ENCODE measurements at places on chromosomes 6 and 20.

DNA sequence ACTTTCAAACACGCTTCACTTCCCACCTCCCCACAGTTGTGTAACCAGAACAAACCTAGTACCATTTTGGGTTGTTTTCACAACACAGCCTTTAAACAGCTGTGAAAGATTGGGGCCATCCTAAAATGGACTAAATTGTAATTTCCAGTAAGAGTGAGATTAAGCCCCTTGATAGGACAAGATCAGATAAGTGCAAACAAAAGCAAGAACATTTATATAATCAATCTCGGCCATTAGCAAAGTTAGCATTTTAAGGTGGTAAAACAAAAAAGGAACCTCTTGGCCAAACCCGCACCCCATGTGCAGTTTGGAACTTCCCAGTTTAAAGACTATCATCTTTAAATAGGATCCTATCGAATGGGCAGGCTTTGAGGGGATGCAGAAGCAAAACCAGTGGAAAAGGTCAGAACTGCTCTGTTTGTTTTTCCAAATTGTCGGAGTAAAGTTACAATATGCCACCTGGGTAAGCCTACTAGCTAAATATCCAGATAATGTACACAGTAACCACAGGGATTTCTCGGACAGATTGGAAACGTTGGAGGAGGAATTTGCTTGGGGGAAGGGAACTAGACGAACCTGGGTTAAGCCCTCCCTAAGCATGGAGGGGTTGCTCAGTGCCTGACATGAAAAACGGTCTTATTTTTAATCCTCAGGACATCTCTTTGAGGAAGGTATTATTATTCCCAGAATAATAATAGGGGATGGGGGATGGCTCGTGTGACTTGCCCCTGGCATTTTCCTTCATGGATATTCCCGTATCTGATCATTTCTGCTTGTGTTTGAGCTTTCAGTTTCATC lies 159.8 kb upstream of the SALL4 start:
- DNase-seq = no peak

- no peak for DNase-seq
Measured at GRCh38 chr6:93746892-93747291, 327.5 kb upstream of the EPHA7 start.

DNA sequence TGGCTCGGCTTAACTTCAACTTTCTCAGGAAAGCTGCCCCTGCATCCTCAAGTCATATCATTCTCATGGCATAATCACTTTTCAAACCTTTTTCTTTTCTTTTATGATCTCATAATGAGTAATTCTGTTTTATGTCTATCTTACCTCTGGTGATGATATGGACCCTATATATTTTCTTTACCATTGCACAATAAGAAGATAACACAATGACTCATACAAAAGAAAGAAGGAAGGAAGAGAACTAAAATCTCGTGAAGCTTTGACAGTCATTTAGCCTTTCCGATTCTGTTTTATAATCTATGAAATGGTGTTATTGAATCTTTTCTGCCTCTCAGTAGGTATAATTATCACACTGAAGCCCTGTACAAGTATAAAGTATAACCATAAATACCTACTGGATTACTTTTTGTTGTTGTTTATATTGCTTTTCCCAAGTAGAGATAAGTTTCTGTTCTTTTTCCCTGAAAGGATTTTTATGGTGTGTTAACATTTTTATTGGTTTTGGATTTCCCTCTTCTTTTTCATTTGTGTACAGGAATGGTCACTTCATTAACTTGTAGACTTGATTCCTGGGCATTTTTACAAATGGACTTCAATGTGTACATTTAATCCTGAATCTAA lies 300.9 kb downstream of the LAMA2 start:
- DNase-seq = no peak

GRCh38 chr6:159979136-159979874 lies 10.4 kb downstream of the IGF2R start:
- DNase-seq = peak; percentile 74

DNA sequence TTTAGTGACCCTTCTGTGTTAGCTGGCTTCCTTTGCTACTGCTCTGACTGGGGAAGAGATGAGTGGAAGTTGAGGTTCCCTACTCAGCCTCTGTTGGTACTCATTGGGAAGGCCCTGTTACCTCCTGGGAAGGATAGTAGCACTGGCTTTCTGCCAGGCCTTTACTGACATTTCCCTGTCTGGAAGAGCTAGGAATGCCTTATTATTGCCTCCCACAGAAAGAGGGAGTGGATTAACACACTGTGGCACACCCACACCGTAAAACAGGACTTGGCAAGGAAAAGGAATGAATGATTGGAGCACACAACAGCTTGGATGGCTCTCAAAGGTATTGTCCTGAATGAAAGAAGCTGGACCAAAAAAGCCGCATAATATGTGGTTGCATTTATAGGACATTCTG lies 12.2 kb downstream of the ZNF831 start:
- DNase-seq = no peak

DNA sequence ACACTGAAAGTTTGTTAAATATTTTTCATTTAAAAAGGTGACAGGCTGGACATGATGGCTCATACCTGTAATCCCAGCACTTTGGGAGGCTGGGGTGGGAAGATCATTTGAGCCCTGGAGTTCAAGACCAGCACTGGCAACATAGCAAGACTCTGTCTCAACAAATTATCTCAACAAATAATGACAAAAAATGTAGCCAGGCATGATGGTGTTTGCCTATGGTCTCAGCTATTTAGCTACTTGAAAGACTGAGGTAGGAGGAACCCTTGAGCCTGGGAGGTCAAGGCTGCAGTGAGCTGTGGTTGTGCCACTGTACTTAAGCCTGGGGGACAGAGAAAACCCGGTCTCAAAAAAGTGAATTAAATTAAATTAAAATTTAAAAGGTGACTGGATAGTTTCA lies 56.0 kb upstream of the C6orf118 start:
- no peak for DNase-seq

DNA sequence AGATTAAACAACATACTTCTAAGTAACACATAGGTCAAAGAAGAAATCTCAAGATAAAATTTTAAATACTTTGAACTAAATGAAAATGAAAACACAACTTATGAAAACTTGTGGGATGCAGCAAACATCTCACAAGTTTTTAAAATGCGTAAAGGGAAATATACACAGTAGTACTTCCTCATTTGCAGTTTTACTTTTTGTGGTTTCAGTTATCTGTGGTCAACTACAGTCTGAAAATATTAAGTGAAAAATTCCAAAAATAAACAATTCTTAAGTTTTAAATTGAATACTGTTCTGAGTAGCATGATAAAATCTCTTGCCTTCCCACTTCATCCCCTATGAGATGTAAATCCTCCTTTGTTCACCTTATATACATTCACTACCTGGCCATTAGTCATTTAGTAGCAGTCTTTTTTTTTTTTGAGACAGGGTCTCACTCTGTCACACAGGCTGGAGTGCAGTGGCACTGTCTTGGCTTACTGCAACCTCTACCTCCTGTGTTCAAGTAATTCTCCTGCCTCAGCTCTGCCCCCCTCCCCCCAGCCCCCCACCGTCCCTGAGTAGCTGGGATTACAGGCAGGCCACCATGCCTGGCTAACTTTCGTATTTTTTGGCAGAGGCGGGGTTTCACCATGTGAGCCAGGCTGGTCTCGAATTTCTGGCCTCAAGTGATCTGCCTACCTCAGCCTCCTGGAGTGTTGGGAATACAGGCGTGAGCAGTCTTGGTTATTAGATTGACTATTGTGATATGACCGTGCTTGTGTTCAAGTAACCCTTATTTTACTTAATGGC lies 154.6 kb upstream of the AHI1 start:
- no peak for DNase-seq

DNA sequence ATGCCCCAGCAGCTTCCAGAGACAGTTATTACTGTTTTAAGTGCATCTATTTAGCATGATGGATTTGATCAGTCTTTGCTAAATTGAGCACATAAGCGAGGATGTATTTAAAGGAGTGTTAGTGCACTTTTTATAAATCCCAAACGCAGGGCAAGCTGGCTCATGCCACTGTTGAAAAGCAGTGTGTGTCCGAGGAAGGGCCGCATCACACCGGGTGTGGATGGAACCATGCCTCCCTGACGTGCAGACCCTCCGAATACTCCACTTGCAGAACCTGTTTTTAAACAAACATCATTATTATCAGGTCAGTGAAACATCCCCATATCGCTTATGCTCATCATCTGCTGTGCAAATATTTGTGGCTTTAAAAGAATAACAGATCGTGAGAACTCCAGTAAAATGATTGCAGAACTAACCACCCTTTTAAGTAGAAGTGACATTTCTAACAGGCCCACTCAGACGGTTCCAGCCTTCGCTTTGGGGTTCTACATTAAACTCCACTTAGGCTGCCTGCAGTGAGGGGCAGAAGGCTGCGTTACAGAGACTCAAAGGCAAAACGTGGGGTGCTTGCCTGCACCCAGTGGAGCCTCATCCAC lies 190.1 kb downstream of the CDH4 start:
- no peak for DNase-seq

- DNase-seq = peak; percentile 42
Measured at GRCh38 chr6:18391023-18391422, 3.9 kb downstream of the RNF144B start.

GRCh38 chr6:15966000-15966520 lies 162.8 kb upstream of the MYLIP start:
- no peak for DNase-seq

- DNase-seq = no peak
Measured at GRCh38 chr6:142906945-142907470, 38.0 kb downstream of the HIVEP2 start.

DNA sequence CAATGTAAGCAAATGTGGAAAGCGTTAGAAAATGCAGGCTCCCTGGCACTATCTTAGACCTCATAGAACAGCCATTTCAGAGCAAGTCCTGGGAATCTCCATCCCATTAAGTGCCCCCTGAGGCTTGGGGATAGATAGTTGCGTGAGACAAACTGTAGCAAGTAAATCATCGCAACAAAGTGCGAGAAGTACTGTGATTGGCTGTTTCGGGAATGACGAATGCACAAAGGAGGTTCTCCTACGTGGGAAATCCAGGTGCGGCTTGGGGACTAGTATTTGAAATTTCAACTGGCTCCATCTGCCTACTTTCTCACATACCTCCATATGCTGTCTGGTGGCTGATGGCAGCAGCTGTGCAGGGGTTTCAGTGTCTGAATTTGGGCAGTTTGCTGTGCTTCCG lies 84.5 kb downstream of the PLEKHG1 start:
- DNase-seq = no peak

DNA sequence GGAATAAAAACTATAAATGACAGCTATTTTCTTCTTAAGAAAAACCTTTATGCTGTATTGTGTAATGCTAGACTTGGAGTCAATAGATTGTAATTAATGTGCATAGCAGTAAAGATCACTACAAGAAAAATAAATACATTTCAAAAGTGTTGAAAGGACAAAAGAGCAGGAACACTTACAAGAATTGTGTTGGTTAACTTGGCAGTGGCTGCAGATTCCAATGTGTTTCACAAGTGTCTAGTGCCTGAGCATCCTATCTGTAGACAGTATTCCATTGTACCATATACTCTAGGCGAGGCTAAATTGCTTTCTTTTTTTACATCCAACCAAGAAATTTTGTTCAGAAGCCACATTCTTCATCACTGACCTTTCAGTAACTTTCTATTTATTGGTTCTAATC lies 924.1 kb downstream of the EPHA7 start:
- no peak for DNase-seq

GRCh38 chr6:154733183-154733625 lies at the start of gene SCAF8:
Gene SCAF8, plus strand, starts transcription at chr6:154733416. Its CDS starts 485 bp downstream, at chr6:154733901.
- peak; percentile 84 for DNase-seq

GRCh38 chr6:131083687-131084086 lies 20.6 kb upstream of the EPB41L2 start:
- DNase-seq = no peak

DNA sequence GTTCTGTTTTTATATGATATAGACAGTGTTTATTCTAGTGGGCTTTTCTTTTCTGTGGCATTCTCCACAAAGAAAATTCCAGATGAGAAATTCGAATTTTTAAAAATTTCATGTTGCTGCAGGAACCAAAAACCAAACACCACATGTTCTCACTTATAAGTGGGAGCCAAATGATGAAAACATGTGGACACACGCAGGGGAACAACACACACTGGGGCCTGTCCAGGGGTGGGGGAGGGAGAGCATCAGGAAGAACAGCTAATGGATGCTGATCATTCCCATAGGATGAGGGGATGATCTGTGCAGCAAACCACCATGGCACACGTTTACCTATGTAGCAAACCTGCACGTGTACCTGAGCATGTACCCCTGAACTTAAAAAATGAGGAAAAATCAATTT lies 499.0 kb upstream of the SLC35B3 start:
- no peak for DNase-seq

- no peak for DNase-seq
Measured at GRCh38 chr20:46875059-46875458, 19.6 kb upstream of the EYA2 start.

- no peak for DNase-seq
Measured at GRCh38 chr20:47003223-47003622, 108.6 kb downstream of the EYA2 start.

DNA sequence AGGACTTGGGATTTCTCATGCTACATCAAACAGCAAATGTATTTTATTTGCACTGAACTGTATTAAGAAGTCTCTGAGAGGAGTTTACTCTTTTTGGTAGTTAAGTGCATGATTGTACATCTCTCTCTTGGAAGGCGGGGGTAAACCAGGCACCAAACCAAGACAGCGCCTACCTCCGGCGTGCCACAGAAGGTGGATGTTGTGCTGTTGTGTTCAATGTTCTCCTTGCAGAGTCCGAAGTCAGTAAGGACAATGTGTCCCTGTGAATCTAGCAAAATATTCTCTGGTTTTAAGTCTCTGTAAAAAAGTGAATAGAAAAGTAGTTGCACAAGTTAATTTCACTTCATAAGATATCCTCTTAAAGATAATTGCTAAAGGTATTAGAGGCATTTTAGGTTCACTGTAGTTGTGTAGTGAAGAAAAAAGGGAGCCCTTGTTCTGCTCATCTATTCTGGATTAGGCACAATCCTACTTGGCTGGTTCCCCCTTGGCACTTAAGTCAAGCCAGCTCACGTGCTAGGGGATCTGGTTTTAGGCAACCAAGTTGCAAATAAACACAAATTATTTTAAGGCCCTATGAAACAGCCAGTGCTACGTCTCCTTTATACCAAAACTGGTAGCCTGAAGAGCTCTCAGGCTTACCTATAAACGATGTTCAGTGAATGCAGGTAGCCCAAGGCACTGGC lies 119.7 kb upstream of the SLC2A12 start:
- DNase-seq = no peak

DNA sequence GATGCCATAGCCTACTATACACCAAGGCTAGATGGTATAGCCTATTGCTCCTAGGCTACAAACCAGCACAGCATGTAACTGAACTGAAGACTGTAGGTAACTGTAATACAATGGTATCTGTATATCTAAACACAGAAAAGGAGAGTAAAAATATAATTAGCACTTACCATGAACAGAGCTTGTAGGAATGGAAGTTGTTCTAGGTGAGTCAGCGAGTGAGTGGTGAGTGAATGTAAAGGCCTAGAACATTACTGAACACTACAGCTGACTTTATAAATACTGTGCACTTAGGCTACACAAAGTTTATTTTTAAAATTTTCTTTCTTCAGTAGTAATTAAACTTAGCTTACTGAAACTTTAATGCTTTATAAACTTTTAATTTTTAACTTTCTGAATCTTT lies 129.5 kb downstream of the BTBD9 start:
- DNase-seq = no peak

DNA sequence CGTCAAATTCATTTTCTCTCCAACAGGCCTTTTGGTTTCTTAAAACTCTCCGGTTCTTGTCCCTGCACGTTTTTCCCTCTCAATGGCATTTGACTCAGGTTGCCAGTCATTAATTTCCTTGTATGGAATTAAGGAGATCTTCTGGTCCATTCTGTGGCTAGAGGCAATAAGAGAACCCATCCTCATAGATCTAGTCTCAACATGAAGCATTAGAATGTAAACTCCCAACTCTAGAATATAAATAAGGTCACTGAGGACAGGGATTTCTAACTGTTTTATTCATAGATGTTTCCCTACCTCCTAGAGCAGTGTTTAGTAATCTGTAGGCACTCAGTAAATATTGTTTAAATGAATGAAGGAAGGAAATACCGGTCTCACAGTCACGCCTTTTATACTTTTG lies 185.2 kb upstream of the FLRT3 start:
- no peak for DNase-seq
